Activated CD4-positive, alpha-beta memory T cell treated with anti-CD3 and anti-CD28 coated beads for 36 hours (primary cell): ENCODE measurements at places on chromosomes 1 and 21. TPM values are rescaled to one million over a fixed set of nuclear protein-coding genes. Genes with fewer than 3 reads are reported as not detected.

Gene SPRR2A
- total RNA-seq: not detected

Gene ESPN
- 1.5 TPM for total RNA-seq

Gene PRAMEF8
- not detected for total RNA-seq

Gene SPRR2E
- total RNA-seq: not detected

Gene HSPB7
- not detected for total RNA-seq

Gene HMGN1
- total RNA-seq: 449 TPM

Gene SMIM1
- 2.5 TPM for total RNA-seq

Gene MECR
- 34.7 TPM for total RNA-seq
